ENCODE measurements at places on chromosomes 5 and 9.

DNA sequence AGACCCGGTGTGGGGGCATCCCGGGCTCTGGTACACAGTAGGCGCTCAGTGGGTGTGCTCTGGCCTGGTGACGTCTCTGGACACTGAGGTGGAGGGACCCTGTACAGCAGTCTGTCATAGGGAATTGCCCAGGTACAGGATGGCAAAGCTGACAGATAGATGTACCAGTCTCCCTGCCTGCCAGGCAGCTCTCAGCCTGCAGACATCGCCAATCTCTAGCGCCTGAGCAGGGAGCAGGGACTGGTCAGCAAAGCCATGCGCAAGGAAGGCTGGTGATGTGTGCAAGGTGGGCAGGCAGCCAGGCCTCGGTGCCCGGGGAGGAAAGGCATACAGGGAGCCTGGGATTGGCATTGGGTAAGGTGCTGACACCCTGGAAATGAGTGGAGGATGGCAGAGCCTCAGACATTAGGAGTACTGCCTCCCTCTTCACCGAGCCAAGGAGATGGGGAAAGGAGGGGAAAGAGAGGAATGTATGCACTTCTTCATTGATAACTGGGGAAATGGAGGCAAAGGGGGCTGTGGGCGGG is 33.9 kb upstream of the BRD3 start:
- DNase-seq = no peak

DNA sequence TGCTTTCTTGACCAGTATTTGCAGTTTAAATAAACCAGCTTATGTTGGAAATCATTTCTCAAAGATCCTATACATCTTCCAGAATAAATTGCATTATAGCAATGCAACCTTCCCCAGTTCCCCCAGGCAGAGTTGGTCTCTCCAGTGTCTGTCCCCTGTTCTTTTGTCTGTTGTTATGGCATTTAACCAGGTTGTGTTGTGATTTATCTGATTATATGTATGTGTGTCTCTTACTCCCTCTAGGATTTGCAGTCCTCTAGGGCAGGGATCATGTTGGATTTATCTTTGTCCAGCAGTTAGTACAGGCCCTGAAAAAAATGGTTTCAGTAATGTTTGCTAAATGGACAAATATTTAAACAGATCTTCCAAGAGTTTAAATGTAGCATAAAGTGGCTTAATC is 17.3 kb downstream of the GARNL3 start:
- DNase-seq = no peak

GRCh38 chr5:88594441-88594840 is 288.5 kb downstream of the MEF2C start:
- no peak for DNase-seq

GRCh38 chr5:88681211-88681803 is 201.7 kb downstream of the MEF2C start:
- DNase-seq = no peak

DNA sequence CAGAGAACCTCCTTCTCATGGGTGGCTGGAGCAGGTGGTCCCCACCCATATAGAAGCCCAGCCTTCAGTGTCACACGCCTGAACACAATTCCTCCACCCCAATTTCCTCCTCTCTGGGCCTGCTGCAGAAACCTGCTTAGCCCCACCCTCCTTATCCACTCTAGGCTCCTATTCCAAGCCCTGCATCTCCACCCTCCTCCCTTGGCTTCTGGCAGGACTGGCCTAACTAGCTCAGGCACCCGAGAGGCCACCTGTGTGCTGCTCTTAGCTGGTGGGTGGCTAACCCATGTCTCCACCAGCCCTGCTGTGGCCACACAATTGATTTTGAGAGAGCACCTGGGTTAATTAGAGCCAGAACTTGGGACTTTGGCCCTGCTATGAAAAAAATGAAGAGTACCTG is 77.3 kb upstream of the ATP10B start:
- no peak for DNase-seq

DNA sequence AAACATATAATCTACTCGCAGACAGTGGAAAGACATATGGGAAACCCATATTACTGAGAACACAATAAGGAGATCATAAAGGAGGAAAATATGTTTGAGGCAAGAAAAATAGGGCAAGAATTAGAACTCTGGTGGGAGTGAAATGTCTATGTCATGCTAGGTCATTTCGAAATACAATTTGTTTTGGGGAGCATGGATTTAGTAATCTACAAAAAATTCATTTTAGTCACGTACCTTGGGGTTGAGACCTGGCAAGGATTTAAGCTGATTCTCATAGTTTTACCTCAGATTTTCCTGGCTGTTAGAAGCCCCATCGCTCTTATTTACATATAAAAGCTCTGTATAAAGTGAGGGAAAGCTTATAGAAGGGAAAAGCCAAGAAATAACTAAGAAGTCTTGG is 11.5 kb upstream of the CSNK1G3 start:
- no peak for DNase-seq
